ENCODE measurements at places on chromosomes 7 and 10.

DNA sequence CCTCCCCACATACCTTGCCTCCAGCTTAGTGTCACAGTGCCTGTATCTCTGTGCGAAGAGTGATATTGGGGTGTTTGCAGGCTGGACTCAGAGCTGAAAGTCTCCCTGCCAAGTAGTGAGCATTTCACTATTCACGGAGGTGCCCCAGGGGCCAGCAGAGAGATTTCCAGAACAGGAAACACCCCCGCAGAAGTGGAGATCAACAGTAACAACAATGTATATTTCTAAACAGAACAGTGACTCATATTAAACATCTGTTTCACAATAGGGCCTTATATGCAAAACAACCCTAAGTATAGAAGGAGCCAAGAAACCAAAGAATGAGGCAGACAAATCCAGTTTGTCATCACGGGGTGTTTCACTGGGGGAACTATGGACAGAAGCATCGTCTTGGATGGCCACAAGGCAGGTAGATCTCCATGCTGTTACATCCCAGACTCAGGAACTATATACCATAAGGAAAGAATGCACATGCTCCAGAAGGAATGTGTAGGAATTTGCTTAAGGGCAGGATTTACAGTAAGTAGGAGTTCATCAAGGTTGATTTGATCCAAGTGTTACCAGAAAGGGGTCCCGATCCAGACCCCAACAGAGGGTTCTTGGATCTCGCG, 29.3 kb upstream of the CCL24 start:
- DNase-seq: no peak

- no peak for DNase-seq
These were observed 474.1 kb upstream of the AKR1E2 start for GRCh38 chr10:4351723-4352413.

DNA sequence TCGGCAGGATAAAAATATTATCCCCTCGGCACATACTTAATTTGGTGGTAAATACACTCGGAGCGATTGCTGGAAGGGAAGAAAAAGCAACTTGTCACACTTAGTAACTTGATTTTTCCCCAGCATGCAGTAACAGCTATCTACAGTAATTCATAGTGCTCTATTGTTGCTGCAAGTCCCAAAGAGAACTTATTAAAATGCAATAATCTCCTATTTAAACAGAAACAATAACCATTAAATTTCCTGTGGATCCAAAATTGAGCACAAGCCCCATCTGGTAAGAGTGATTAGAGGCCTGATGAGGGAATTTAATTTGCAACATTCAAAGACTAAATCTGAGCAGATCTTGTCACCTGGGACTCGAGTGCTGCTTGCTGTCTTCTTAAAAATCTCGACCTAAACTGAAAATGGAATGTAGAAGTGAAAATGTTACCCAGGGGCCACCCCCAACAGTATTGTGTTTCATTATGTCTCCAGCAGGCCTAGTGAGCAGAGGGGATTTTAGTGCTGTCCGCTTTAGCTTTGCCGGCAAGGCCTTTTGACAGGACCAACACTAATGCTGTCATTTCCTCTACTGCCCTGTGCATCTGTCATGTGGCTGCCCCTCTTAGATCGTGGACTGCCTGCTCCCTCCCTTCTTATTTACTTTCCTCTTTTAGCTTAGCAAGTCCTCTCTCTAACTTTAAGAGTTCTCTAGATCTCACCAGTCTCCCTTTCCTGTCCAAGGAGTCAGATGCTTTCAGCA, 639.7 kb downstream of the AUTS2 start:
- no peak for DNase-seq

GRCh38 chr10:7566891-7567290, 99.9 kb downstream of the ITIH5 start:
- DNase-seq: no peak

GRCh38 chr7:46137725-46138124, 216.7 kb upstream of the IGFBP3 start:
- DNase-seq: no peak

GRCh38 chr10:112404617-112405016, 30.7 kb downstream of the ACSL5 start:
- DNase-seq: no peak

DNA sequence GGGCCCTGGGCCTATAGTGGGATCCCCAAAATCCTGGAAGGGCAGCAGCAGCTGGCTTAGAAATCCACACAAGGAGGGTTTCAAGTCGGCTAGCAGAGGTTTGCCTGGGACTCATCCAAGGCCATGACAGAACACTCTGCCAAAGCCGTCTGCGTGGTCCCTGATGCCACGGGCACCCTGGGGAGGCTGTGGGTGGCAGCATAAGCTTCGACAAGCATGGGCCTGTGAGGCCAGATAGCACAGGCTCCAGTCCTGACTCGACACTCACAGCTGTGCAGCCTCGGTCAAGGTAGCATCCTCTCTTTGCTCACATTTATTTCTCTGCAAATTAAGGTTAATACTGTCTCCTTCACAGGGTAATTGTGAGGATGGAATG, 138.3 kb downstream of the JCAD start:
- no peak for DNase-seq

DNA sequence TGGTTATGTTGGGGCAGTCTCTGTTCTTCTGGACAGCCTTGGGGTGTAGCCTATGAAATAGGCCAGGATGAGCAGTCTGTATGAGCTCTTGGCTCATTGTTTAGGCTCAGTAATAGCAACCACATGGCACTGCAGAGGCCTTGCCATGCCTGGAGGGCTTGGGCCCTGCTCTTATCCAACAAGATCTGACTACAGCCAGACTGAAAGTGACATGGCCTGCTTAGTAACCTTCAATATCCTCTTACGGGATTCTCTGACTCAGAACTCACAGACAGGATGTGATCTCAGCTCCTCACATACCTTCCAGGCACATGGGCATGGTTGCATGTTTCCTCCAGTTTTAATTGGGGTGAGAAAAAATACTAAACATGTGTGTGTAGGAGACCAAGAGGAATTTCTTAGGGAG, 289.3 kb downstream of the PTEN start:
- no peak for DNase-seq

- DNase-seq: no peak
These were observed 63.5 kb downstream of the HIPK2 start for GRCh38 chr7:139714163-139714901.

- DNase-seq: no peak
These were observed 308.9 kb upstream of the POM121L12 start for GRCh38 chr7:52726493-52726892.

DNA sequence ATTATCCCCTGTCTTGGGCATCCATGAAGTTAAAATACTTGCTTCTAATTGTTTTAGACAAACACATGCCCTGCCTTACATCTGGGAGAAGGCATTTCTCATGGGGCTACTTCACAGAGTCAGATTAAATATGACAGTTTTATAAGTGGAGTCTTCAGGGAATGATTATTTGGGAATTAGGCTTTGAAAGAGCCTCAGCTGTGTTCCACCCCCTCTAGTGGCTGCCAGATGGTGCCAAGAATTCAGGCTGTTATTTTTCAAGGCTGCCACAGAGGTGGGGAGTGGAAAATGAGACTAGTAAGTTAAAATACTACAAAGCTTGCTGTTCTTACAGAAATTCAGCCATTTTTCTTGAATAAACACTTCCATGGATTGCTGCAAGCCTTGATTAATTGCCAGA, 45.8 kb upstream of the DNAH11 start:
- no peak for DNase-seq

DNA sequence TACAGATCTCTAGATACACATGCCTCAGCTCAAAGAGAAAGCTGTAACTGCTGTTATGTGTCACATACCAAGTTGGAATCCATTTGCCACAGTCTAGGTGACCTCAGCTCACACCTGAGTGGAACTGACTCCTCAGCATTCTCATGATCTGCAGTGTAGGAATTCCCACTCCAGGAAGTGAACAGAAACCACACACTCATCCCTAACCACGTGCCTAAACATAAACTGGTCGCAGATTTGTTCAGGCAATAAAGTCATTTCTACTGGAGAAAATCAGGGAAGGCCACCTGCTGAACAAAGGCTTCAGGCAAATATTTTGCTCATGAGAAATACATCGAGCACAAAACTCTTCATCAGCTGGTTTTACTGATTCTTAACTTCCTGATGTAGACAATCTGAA, 23.0 kb upstream of the ZMYND11 start:
- DNase-seq: no peak

GRCh38 chr10:13470270-13470669, 58.5 kb downstream of the BEND7 start:
- no peak for DNase-seq

DNA sequence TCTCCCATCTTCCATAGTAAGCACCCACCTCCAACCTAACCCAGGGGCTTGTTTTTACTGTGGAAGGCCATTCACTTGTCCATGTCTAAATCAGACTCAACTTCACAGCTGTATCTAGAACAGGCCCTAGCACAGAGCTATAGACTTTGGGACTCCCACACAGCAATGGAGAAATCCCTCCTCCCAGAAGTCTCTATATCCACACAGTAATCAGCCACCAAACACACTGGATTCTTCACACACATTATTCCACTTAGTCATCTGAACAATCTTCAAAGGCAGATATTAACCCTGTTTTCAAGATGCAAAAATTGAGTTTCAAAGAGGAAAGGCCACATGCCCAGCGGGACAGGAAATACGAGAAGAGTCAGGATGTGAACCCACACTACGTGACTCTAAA, 81.8 kb downstream of the MALSU1 start:
- DNase-seq: no peak

GRCh38 chr7:55309040-55309991, 55.8 kb upstream of the LANCL2 start:
- no peak for DNase-seq

DNA sequence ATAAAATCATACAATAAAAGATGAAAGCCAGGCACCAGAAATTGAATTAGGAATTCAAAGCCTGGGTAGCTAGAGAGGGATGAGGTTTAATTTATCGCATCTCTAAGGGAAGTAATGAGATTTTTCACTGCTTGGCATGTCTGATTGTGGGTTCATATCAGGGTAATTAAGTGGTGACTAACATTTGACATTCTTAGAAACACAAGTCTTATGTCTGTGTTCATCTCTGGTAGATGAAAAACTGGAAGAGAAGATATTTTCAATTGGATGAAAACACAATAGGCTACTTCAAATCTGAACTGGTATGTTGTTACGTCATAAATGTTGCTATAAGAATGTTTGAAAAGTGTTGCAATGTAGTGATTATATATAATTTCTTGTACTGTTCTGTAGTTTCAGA, 36.8 kb upstream of the ARMS2 start:
- DNase-seq: no peak

DNA sequence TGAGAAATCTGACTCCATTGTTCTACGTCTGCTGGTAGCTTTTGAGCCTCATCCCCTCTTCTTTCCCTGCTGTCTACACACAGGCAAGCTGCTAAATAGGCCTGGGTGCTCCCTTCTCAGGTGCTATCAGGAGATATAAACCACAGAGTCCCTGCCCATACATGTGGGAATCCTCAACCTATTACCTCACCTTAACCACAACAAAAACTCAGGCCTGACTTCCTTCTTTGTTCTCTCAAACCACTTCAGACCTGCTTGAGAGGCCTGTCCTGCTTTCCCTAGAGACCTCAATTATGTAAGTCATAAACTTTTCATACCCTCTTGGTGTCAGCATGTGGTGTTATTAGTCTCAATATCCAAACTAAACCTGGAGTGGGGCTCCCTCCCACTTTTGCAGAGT, 75.0 kb upstream of the MAGI2 start:
- no peak for DNase-seq

GRCh38 chr10:34505338-34505737, 309.8 kb downstream of the PARD3 start:
- no peak for DNase-seq

DNA sequence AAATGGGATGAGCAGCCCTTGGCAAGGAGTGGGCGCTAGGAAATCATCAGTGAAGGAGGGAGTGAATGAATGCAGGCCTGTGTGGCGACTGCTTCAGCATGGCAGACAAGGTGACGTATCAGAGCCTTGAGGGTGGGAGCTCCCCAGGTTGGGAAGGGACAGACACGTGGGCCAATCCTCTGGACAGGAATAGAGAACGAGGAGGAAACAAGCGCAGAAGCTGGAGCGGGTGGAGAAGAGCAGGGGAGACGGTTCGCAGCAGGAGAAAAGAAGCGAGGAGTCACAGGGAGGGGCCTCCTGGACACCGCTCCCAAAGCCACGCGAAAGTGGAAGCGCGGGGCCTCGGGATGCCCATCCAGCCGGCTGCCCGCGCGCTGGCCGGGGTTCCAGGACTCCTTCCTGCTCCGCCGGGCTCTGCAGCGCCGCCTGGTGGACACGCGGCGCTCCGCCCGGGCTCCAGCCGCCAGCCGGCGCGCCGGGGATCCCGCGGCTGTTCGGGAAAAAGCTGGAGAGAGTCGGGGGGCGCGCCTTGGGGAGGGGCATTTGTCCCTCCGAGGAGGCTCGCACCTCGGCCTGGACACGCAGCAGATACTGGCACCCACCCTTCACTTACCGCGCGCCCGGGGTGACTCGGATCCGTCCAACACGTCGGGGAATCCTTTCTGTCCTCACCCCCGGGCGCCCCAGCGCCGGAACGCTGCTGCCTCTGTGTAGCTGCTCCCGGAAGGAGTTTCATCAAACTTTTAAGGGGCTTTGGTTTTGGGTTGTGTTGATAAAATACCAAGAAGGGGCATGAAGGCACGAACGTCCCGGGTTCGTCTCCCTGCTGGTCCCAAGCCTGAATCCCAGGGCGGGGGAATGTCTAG, 6.3 kb downstream of the ZNF503 start:
- DNase-seq: no peak

GRCh38 chr10:93095225-93095624, 21.5 kb downstream of the CYP26A1 start:
- DNase-seq: no peak

GRCh38 chr7:55174456-55174855, 155.6 kb downstream of the EGFR start:
- DNase-seq: no peak

GRCh38 chr7:85456254-85456653, 269.4 kb upstream of the SEMA3D start:
- no peak for DNase-seq

GRCh38 chr10:66604195-66604594, 321.6 kb upstream of the LRRTM3 start:
- DNase-seq: no peak

- DNase-seq: no peak
These were observed 85.8 kb downstream of the NRP1 start for GRCh38 chr10:33248638-33249037.

All from D721Med (cell line).